ENCODE measurements at places on chromosomes 16 and 17.

GRCh38 chr17:46061435-46061834, 62.4 kb downstream of the STH start:
- no peak for DNase-seq

DNA sequence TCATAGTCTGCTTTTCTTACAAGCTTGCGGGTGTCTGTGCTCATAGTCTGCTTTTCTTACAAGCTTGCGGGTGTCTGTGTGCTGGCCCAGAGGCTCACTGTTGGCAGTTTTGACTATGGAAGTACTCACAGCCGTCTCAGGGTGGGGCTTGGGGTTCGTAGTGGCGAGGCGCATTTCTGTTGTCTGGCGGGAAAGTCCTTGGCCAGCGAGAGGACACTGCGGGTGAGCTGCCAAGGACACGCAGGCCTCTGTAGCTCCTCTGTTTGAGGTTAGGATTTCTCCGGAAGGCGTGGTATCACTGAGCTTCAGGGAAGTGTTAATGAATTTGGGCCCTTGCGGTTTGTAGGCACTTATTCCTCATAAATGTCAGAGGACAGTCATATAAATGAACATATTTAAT, 13.5 kb downstream of the TBCD start:
- no peak for DNase-seq

GRCh38 chr16:66385415-66385814, 18.9 kb downstream of the CDH5 start:
- no peak for DNase-seq

DNA sequence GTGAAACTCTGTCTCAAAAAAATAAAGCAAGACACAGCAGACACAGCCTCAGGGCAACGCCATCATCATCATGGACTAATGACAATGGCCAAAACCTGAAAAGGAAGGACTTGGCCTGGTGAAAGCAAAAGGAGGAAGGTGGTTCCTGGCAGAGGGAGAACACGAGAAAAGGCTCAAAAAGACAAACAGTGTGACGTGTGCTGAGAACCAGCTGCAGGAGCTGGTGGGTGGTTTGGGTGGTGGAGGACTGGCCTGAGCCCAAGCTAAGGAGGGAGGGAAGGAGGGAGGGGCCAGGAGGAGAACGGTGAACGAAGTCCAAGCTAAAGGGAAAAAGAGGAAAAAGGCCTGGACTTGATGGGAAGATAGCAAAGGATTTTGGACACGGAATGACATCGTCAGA, 85.1 kb downstream of the SLC39A11 start:
- DNase-seq: no peak

DNA sequence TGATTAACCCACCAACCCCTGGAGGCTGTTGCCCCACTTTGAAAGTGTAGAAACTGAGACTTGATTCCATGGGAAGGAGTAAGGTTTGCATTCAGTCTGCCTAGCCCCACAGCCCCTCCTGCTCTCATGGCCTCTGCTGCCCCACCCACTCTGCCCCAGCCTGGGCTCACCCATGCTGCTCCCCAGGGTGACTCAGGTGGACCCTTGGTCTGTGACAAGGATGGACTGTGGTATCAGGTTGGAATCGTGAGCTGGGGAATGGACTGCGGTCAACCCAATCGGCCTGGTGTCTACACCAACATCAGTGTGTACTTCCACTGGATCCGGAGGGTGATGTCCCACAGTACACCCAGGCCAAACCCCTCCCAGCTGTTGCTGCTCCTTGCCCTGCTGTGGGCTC, 6.5 kb downstream of the PRSS41 start:
- DNase-seq: no peak

DNA sequence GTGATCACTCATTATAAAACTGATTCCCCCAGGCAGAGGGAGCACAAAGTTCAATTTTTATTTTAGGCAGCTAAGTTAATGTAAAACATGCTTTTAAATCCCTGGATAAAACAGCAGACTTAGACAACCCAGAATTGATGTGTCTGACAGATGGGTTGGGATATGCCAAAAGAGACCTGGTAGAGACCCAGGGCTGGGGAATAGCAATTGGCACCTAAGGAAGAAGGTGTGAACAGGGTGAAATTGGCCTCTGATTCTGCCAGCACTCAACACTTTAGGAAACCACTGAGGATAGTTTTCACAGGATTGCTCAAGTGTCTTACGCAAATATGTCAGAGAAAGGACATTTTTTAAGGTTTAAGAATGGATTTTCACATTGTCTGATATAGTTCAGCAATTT, 938.2 kb upstream of the CDH8 start:
- DNase-seq: no peak

DNA sequence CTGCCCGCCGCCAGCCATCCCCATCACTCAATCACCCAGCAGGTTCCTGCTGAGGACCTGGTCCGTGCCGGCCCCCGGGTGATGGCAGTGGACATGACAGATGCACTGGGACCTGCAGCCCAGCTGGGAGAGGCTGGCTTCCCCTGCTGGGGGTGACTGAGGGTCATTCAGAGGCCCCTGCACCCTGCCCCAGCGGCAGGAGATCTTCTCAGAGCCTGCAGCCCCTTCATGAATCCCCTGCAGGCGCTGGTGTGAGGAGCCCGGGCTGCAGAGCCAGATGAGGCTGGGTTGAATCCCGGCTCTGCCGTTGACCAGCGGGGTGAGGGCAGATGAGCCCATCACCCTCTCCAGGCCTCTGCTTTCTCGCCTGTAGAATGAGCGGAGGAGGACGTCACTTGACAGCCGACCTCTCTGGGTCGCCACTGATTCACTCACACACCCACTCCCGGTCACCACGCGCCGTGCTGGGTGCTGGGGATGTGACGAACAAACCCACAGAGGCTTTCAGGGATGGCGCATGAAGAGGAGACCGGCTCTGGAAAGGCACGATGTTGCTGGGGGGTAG, 95.2 kb upstream of the CIBAR2 start:
- DNase-seq: no peak

GRCh38 chr17:10208604-10209193, 10.3 kb upstream of the GAS7 start:
- DNase-seq: no peak

DNA sequence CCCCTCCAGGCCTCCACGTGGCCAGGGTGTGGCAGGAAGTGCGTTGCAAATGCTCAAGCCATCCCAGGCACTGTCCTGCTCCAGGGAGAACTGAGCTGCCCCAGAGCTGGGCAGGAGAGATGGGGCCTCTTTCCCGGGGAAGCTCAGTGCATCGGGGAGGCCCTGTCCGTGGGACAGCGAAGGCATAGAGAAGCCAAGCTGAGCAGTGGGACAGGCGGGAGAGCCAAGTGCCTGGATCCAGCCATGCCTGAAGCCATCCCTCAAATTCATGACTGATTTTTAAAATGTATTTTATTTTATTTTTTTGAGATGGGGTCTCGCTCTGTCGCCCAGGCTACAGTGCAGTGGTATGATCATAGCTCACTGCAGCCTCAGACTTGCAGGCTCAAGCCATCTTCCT, 25.4 kb upstream of the SSTR5 start:
- no peak for DNase-seq

GRCh38 chr16:586645-587590, 2.9 kb upstream of the RAB40C start:
- no peak for DNase-seq

DNA sequence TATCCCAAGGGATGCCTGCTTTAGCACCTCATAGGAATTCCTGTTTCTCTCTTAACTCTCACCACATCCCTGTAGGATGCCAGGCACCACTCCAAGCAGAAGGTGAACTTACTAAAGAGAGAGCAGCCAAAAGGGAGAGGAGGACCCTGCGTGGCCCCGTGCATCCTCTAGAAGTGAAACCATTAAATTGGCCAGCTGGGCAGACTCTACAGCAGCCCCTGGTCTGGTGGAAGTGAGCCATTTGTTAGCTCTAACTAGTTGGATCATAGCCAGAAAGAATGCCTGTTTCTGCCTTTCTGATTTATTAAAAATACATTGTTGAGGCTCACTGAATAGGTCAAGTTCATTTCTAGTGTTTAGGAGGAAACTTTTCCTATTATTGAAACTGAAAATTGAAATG, 22.3 kb downstream of the TMEM11 start:
- no peak for DNase-seq

GRCh38 chr17:74801896-74802295, 25.8 kb upstream of the NAT9 start:
- no peak for DNase-seq

GRCh38 chr17:40724656-40725055, 21.1 kb upstream of the KRT24 start:
- no peak for DNase-seq

Measured in NCI-H146 (cell line).